ENCODE measurements at places on chromosomes 13 and 19.

GRCh38 chr13:69796256-69796655 lies 311.4 kb upstream of the ATXN8OS start:
- DNase-seq, result no peak

GRCh38 chr19:18514800-18515682 lies 6.8 kb downstream of the ELL start:
- DNase-seq, result no peak

- no peak for DNase-seq
These were observed 44.2 kb downstream of the WASF3 start for GRCh38 chr13:26601669-26602068.

GRCh38 chr13:20408181-20408580 lies 117.5 kb downstream of the CRYL1 start:
- DNase-seq, result no peak

- no peak for DNase-seq
These were observed 9.6 kb downstream of the CYP2F1 start for GRCh38 chr19:41123716-41124294.

GRCh38 chr13:98945863-98946605 lies 31.8 kb downstream of the DOCK9 start:
- no peak for DNase-seq

- DNase-seq, result no peak
These were observed 19.9 kb upstream of the GDF15 start for GRCh38 chr19:18366021-18366435.

- no peak for DNase-seq
These were observed 30.6 kb upstream of the IGSF23 start for GRCh38 chr19:44582581-44583265.

DNA sequence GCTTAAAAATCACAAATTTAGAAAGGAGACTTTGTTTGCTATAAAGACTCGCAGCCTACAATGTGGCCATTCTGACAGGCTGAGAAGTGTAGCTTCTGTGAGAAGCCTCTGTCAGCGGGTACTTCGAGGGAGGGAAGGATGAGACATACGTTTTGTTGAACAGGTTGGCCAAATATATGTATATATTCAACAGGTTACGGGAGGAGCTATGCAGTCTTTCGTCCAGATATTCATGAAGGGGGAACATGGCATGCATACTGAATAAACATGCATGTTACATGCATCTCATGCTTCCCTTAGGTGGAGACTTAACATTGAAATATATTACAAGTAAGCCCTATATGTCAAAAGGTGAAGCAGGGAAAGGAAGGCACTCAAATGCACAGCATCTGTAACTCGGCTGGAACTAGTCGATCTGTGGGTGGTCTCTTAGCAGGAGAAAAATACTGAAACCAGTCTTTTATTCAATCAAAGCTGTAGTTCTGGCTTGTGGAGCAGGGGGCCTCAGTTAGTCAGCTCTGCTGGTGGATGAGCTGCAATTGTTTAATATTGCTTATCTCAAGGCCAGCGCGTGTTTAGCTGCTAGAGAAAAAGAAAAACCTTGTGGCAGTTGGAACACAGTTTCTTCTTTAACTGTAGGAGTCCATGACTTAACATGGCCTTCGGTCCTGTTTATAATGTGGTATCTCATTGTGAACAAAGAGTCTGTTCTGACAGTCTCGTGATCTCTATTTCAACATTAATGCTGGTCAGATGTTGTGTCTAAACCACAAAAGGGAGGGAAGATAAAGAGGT lies 94.3 kb downstream of the FAM216B start:
- DNase-seq, result no peak

- DNase-seq, result no peak
These were observed 93.8 kb upstream of the ARHGEF7 start for GRCh38 chr13:111021270-111021669.

DNA sequence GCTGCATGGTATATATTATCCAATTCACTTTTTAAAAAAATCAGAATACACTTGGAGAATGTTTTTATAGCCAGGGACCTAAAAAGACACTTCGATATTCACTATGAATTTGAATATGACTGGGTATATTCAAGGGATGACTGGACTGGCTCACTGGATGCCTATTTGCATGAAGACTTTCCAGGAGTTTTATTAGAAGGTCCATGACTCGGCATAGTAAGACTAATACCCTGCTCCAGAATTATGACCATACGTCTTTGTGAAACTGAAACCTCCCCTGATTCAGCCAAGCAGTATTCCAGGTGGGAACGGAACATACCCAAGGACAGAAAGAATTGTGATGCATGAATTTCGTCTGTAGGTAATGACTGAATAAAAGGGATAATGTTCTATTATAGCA lies 3.9 kb upstream of the FAM216B start:
- no peak for DNase-seq

- no peak for DNase-seq
These were observed 12.8 kb downstream of the ANKRD27 start for GRCh38 chr19:32662186-32662585.

GRCh38 chr19:4354897-4355296 lies 11.5 kb downstream of the MPND start:
- DNase-seq, result no peak

GRCh38 chr19:2719920-2720776 lies 1.0 kb downstream of the DIRAS1 start:
- DNase-seq, result no peak

GRCh38 chr13:113809934-113810333 lies 50.9 kb downstream of the TMEM255B start:
- no peak for DNase-seq

DNA sequence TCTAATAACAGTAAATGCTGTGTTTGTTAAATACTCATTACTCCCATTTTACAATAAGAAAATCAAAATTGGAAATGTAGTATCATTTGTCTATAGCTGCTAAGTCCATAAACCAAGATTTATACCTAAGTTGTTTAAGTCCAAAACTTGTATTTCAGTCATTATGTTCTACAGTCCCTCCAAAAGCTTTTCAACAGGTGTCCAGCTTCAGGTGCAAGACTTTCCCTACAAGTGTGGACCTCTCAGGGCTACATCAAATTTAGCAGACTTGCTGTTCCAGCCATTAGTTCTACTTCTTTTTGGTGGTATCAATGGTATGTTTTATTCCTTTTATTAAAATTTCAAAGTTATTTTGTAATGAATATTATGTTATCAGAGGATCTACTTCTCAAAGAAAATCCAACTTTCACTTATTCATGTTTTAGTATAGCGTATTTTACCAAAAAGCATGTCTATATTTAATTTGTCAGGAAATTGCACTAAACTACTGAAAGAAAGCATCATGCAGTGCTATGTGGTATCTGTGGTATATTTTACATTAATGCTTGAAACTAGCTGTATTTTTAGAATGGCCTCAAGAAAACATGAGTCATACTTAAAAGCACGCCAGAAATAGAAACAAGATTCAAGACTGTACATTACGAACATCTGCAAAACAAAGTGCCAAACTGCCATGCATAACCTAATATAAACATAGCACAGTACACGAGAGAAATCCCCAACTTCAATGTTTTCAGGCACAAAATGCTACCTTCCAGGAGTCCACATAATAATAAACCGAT lies 44.5 kb downstream of the VWA8 start:
- peak; percentile 50 for DNase-seq

GRCh38 chr13:110475550-110476219 lies 85.8 kb downstream of the RAB20 start:
- peak; percentile 29 for DNase-seq

DNA sequence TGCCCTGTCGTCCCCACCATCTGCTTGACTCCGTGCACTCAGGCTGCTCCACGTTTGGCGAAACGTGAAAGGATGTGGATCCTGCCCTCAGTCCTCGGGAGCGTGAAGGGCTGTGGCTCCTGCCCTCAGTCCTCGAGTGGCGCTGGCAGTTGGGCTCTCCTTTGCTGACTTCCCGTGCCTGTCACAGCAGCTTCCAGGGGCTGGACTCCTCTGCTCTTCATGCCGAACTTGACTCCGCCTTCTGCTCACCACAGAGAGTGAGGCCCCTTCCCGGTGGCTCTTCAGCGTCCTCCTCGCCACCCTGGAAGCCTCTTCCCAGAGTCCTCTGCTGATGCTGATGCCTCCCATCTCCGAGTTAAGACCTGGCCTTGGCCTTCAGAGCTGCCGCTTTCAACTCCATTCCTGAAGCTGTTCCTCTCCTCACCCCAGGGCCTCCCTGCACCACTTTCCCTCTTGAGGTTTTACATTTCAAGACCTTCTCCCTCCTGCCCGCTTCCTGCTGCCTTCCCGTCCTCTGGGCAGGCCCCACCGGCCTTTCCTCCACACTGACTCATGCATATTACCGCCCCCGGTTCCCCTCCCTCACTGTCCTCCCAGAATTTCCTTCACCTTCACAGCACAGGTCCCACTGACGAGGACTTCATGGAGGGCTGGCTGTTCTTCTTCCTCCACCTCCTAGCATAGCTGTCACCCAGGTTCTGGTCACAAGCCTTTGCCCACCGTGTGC lies 111.7 kb downstream of the SHISA2 start:
- DNase-seq, result no peak

GRCh38 chr13:47508527-47509228 lies 492.4 kb downstream of the SUCLA2 start:
- DNase-seq, result no peak

- DNase-seq, result no peak
These were observed 5.1 kb upstream of the DCUN1D2 start for GRCh38 chr13:113495494-113496210.

DNA sequence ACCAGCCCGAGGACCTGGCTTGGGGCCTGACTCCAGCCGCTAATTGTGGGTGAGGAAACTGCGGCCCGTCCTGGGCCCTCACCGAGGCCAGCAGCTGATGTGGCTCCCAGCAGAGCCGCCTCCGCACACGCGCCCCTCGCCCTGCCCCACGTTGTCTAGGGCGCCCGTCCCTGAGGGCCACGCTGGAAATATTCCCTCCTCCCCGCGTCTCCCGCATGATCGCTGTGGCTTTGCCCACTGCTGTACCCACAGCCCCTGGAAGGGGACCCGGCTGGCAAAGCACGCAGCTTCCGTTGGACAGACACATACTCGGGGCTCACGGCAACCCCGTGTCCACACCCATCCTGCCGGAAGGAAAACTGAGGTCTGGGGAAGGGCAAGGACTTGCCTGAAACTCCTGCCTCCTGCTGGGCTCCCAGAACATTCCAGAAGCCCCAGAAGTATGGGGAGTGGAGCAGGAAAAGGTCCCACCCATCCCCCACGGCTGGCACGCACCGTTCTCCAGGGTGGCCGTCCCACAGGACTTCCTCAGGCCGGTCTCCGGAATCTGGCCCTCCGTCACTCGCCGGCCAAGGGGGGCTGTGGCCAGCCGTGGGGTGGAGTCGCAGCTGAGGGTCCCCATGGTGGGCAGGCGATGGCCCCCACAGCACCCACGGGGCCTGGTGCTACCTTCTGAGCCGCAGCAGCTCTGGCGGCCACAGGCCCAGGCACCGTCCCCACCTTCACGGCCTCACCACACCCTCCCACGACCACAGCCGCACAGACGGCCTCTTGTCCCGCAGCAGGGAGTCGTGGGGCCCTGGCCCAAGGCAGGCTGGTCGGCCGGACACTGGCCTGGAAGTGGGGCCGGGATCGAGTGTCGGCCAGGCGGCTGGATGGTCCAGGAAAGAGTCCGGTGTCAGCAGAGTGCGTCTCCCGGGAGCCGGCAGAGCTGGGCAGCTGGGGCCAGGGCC lies 13.6 kb upstream of the SHC2 start:
- DNase-seq, result no peak

GRCh38 chr13:99031832-99032231 lies 54.0 kb upstream of the DOCK9 start:
- no peak for DNase-seq

GRCh38 chr19:57802269-57802668 lies 12.4 kb downstream of the ZNF552 start:
- DNase-seq, result no peak

- DNase-seq, result no peak
These were observed 122.4 kb downstream of the TRPC4 start for GRCh38 chr13:37747071-37747612.

- no peak for DNase-seq
These were observed 89.4 kb downstream of the COL4A2 start for GRCh38 chr13:110396476-110396875.

DNA sequence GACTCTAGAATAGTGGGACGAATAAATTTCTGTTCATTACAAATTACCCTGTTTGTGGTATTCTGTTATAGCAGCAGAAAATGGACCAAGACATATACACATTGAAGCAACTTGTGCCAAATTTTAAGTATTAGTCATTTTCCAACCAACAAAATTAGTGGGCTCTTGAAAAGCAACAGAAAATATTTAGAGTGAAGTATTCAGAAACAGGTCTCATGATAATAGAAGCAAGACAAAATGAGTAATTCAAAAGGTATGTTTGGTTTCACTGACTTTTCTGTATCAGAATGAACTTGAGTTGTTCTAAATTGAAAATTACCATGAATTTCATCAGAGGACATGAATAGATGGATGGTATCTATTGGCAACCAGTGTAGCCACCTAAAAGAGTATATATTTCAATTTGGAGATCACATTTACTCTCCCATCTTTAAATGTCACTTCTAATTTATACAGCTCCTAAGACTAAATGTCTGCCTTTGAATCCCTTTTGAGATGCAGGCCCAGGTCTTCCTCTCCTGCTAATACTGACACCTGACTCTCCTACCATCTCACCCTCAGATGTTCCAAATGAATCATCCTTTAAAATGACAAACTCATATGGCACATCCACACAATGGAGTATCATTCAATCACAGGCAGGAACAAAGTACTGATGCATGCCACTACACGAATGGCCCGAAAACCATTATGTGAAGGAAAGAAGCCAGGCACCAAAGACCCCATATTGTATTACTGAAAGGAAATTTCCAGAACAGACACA lies 40.7 kb upstream of the DOCK9 start:
- no peak for DNase-seq

GRCh38 chr13:43785650-43786471 lies 911 bp downstream of the ENOX1 start:
- no peak for DNase-seq

DNA sequence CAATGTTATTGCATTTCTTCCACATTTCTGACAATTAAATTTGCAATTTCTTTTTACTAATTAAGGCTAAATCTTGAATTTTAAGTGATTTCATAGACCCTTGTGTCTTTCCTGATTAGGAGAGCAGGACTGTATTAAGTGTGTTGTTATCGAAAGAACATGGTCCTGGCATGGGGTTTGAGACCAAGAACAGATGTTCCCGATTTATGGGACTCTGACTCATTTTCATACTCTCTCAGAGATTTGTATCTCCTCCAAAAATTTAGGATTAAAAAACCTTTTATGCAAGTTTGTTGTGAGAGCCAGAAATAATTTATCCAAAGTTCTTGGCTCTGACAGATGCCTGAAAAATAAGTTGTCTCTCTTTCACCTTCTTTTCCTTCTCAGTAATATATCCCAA lies 589.3 kb upstream of the ARGLU1 start:
- no peak for DNase-seq

DNA sequence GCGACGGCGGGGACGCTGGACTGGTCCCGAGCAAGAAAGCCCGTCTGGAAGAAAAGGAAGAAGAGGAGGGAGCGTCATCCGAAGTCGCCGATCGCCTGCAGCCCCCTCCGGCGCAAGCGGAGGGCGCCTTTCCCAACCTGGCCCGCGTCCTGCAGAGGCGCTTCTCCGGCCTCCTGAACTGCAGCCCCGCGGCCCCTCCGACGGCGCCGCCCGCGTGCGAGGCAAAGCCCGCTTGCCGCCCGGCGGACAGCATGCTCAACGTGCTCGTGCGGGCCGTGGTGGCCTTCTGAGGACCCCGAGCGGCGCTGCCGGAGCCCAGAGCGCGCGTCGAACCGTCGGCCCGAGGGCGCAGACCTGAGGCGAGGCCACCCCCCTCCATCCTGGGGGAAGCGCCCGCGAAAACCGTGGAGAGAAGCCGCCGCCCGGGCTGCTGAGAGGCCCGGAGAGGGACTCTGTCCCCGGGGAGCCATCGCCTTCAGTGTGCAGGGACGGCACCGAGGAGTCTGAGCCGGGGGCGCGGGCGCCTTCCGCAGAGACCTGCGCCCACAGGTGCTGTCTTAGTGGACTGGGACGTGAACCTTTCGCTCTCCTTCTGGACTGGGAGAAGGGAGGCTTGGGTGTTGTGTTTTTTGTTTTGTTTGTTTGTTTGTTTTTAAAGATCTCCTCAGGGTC lies 3.5 kb downstream of the IER2 start:
- no peak for DNase-seq
